CD4-positive, alpha-beta T cell treated with Interleukin-1 beta for 1 hour (primary cell): ENCODE measurements at places on chromosomes 1 and 21.
A peak's percentile ranks its signal among the peaks of the same experiment; 100 is the strongest.

GRCh38 chr1:198205016-198205684, 48.4 kb downstream of the NEK7 start:
- no peak for DNase-seq

- DNase-seq = no peak
Observed at GRCh38 chr1:151846062-151846568, 6.5 kb upstream of the C2CD4D start.

DNA sequence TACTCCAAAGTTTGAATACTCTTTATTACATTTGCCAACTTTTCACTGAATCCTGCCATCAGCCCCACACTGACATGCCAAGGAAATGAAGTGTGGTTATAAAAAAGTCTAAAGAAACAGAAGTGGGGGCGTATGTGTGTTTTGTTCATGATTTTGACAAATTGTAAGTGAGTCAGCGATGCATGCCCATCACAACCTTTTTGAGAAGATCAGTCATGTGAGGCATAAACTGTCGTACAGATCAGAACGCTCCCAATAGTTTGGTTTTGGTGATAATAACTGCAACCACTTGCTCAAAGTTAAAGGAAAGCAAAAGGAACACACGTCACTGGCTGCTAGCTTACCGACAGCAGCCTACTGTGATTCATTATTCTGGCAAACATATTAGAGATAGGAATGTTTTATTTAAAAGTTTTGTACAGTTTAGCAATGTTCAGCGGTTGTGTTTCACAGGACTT, 95.6 kb downstream of the RGS2 start:
- DNase-seq = peak; percentile 5

GRCh38 chr1:2602866-2603520, 16.4 kb downstream of the PRXL2B start:
- DNase-seq = no peak

GRCh38 chr1:201175820-201176500, 14.7 kb upstream of the IGFN1 start:
- DNase-seq = no peak

DNA sequence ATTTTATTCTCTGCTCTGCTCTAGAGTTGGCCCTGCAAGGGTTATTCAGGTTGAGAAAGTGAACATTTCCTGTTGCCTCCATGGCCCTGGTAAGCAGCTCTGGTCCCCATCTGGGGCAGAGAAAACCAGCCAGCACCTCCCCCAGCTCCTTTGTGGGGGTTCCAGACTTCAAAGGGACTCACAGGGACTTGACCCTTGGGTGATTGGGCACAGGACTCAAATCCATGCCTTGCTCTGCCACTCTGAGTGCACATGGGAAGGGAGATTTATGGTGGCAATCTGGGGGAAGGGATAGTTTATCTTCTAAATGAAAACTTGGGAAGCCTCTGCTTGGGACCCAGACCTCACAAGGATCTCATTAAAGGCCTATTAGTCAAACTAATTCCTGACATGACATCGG, 212.8 kb downstream of the FOXD2 start:
- DNase-seq = no peak

DNA sequence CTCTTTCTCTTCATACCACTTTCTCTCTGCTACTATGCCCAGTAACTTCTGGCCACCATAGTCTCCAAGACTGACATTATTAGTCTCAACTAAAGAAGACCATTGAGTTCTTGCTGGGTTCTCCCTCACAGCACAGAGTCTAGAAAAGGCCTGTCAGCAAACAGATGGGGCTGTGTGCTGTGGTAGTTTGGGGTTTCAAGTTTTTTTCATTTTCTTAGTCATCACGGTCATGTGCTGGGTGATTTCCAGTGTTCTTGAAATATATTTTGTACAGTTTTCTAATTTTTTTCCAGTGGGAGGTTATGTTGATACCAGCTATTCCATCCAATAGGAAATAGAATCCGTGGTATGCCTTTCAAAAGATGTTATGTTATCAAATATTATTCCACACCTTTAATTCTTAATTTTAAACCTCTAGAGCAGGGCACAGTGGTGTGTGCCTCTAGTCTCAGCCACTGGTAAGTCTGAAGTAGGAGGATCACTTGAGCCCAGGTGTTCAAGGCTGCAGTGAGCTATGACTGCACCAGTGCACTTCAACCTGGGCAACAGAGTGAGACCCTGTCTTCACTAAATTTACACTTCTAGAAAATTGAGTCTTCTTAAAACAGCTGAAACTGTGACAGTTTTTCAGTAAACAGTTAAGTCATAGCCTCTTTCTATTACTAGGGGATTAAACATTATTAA, 8.3 kb downstream of the CFHR2 start:
- DNase-seq = no peak

DNA sequence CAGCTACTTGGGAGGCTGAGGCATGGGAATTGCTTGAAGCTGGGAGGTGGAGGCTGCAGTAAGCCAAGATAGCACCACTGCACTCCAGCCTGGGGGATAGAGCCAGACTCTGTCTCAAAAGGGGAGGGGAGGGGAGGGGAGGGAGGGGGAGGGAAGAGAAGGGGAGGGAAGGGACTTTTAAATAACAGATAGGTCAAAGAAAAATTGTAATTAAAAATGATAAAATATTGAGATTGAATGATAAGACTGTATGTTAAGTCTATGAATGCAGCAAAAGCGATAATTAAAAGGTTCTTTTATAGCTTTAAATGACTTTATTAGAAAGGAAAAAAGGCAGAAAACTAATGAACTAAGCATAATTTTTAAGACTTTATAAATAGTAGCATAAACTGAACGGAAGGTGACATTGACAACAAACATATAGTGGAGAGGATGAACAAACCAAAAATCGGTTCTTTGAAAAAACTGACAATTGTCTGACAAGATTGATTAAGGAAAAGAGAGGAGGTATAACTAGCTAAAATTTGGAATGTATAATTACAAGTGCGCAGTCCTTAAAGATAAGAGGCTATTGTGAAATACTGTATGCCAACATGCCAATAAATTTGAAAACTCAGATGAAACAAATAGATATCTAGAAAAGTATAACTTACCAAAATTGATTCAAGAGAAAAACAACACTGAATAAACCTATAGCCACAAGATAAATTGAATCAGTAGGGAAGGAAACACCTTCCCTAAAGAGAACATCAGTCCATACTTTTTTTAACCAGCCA, 8.4 kb downstream of the SPOCD1 start:
- DNase-seq = no peak

- no peak for DNase-seq
Observed at GRCh38 chr1:69814926-69815325, 247.2 kb downstream of the LRRC7 start.

- no peak for DNase-seq
Observed at GRCh38 chr1:177920091-177920490, 49.8 kb downstream of the SEC16B start.

DNA sequence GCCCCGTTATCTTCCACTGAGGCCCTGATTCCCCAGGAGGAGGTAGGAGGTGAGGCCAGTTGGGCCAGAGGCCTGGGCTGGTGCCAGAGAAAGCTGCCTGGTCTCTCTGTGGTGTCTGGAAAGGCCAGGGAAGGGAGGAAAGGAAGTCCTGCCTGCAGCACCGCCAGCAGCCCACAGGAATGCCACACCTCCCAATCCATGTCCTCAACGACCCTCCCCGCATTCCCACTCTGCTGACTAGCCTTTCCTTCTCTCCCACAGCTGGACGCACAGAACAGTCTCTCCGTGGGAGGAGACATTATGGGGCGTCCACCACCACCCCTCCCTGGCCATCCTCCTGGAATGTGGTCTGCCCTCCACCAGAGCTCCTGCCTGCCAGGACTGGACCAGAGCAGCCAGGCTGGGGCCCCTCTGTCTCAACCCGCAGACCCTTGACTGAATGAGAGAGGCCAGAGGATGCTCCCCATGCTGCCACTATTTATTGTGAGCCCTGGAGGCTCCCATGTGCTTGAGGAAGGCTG, 18.0 kb downstream of the CSF1 start:
- DNase-seq = no peak

DNA sequence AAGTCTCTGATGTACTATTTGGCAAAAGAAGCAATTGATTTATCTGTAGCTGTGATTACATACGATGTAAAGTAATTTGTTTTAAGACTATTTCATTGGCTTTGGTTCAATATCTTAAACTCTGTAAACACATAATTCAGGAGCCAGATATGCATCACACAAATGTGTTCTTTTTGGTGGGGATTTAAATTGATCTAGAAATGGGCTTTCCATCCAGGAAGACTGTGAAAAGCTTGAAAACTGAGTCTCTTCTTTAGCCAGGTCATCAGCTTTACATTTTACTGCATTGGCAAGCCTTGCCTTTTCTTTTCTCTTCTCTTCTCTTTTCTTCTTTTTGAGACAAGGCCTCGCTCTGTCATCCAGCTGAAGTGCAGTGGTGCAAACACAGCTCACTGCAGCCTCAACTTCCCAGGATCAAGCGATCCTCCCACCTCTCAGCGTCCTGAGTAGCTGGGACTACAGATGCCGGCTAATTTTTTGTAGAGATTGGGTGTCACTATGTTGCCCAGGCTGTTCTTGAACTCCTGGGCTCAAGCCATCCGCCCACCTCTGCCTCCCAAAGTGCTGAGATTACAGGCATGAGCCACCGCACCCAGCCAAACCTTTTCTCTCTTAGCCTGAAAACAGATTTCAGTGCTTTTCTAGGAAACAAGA, 1.4 kb downstream of the RCAN3 start:
- no peak for DNase-seq

DNA sequence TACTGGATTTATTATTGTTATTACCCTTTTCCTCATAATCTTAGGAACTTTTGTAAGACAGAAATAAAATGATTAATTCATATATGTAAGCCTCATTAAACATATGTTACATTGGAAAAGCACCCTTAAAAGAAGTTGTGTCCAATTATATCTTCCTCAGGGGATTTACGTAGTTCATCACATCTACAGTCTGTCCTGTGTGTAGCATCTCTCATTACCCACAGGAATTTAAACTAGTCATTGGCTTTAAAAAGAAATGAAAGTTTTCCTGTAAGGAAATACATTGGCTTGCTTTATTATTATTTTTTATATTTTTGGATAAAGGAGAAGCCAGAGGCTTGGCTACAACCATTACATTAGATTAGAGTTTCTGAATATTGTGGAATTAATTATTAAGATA, 56.1 kb downstream of the SWT1 start:
- DNase-seq = no peak

DNA sequence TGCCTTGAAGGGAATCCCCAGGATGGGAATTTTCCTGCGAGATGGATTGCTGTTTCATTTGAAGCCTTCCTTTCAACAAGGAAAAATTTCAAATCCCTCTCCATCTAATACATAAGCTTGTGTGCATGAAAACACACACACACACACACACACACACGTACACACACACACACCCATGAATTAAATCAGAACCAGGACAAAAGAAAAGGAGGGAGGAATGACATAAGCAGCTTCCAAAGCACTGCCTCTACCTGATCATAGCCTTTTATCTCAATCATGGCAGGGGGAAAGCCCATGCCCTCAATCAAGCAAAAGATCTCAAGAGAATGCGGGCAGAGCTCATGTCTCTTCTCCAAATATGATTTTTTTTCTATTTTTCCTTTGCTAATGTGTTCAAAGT, 139.7 kb downstream of the SLC44A5 start:
- DNase-seq = no peak

GRCh38 chr1:226662642-226663326, 76.3 kb downstream of the ITPKB start:
- peak; percentile 86 for DNase-seq

- no peak for DNase-seq
Observed at GRCh38 chr1:175839779-175840669, 96.6 kb upstream of the TNR start.

DNA sequence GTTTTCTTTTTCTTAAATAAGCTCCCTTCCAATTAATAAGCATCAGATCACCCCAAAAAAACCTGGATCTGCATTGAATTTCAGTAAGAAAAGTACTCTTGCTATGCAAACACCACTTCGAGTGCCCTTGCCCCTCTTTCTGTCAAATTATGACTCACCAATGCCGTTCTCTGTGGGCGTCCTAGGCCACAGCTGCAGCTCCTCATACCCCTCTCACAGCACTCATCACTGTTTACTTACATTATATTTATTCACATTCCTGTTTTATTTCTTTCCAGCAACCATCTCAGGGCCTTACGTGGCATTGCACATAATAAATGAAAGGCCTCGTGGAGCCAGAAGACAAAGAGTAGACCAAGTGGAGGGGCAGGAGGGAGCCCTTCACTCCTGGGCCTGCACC, 99.1 kb upstream of the CTTNBP2NL start:
- DNase-seq = no peak

DNA sequence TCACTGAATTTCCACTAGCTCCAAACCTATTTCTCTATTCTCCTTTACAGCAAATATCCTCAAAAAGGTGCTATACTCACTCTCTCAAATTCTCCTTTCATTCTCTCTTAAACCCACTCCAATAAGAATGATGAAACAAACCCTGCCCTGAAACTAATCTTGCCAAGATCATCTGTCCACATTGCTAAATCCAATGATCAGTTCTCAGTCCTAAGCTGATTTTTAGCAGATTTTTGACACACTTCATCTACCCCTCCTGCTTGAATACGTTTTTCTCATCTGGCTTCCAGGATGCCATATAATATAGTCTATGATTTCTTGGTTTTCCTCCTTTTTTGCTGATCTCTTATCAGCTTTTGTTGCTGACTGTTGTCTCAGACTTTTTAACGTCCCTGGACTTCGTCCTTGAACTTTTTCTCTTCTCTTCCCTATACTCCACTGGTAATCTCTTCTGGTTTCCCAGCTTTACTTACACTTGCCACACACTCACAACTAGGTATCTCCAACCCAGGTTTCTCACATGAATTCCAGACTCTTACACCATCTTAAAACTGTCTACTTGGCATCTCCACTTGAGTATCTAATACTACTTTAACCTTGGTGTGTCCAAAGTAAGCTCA, 35.3 kb downstream of the RERE start:
- DNase-seq = no peak

GRCh38 chr1:206457408-206458120, 12.7 kb upstream of the IKBKE start:
- DNase-seq = no peak

DNA sequence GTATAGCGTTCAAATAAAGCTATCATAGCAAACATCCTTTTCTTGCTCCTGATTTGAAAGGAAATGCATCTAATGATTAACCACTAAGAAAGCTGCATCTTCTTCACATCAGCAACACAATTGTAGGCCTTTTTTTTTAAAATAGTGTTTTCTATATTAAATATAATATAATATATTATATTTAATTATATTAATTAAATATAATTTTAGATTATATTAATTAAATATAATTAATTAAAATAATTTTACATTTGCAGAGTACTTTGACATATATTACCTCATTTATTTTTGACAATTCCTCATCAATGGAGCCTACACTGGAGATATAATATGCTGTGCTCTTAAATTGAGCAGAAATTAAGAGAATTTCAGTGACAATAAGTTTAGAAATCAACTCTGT, 193.0 kb downstream of the GPR52 start:
- no peak for DNase-seq

DNA sequence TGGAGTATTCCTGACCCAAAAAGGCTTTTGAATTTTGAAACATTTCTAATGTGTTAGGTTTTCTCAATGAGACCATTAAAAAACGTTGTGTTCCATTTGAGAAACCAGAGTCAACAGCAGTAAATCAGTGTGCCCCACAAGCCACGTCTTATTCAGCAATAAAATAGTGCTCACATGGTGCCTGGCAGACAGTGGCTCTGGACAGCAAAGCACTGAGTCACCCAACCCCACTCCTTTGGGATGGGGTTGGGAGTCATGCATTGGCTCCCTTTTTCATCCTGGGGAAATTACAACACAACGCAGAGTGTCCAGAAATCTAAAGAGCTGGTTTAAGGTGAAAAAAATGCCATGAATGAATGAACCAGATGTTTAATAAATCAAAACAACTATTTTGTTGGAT, 46.5 kb downstream of the KCNJ15 start:
- no peak for DNase-seq

GRCh38 chr1:155977690-155978324, 540 bp downstream of the ARHGEF2 start:
- DNase-seq = peak; percentile 46
